Activated naive CD4-positive, alpha-beta T cell (primary cell): ENCODE measurements at places on chromosomes 1 and 21.

DNA sequence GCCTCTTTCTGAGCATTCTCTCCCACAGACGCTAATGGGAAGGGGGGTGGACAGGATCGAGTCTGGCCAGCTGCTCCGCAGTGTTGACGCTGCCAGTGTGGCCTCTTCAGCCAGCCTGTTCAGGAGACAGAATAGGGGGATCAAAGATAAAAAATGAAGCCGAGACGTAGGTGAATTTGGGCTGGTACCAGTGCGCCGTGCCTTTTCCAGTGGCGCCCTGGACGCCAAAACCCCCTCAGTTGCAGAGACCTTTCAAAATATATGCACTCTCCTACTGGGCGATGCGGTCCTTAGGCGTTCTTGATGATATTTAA, 1.1 kb downstream of the TTC3 start:
- DNase-seq = no peak

DNA sequence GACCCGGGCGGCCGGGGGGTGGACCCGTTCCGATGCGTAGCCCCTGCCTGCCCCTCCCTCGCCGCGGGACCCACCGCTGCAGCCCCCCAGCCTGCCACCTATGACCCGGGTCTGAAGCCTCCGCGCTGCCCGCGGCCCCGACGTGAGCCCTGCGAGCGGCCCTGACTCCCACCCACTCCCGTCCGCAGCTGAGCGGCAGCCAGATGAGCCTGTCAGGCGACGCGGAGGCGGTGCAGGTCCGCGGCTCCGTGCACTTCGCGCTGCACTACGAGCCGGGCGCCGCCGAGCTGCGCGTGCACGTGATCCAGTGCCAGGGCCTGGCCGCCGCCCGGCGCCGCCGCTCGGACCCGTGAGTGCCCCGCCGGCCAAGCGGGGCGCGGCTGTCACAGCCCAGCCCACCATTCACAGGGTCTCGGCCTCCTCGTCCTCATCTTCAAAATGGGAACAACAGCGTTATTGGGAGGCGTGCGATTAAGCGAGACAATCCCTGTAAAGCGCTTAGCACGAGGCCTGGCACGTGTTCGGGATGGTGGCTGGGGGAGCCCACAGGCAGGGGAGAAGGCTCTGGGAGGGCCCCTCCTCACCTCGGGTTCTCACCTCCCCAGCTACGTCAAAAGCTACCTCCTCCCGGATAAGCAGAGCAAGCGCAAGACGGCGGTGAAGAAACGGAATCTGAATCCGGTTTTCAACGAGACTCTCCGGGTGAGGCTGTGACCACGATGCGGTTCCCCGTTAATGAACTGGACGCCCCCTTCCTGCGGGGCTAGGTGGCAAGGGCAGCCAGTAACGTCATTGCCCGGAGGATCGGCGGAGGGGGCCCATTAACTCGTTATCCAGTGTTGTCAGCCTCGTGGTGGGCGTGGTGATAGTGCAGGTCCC, 8.2 kb downstream of the SYTL1 start:
- no peak for DNase-seq

DNA sequence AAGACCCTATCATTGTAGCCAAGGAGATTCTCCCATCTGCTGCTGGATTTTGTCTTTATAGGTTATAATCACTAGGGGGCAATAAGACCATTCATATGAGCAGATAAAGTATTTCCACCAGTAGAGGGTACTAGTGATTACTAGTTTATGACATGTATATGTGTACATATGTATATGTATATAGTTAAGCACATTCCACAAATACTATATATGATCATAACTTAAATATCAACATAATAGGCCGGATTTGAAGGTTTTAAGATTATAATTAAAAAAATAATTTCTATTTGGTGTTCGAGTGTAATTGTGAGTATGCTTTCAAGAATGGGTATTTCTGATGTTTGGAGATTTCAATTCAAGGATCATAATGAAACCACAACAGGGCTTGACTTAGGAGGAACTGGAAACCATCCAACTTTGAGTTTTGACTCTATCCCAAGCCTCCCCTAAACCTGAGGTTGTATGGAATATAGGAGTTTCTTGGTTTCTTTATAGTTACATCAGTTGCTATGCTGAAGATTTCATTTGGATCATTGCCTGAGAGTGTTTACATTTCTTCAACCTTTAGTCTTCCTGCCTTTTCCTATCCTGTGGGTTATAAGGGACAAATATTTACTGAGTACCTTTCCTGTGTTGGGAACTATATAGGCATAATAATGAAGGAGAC, 16.9 kb downstream of the TCEANC2 start:
- no peak for DNase-seq

GRCh38 chr1:3718764-3719163, 33.5 kb upstream of the CCDC27 start:
- no peak for DNase-seq

DNA sequence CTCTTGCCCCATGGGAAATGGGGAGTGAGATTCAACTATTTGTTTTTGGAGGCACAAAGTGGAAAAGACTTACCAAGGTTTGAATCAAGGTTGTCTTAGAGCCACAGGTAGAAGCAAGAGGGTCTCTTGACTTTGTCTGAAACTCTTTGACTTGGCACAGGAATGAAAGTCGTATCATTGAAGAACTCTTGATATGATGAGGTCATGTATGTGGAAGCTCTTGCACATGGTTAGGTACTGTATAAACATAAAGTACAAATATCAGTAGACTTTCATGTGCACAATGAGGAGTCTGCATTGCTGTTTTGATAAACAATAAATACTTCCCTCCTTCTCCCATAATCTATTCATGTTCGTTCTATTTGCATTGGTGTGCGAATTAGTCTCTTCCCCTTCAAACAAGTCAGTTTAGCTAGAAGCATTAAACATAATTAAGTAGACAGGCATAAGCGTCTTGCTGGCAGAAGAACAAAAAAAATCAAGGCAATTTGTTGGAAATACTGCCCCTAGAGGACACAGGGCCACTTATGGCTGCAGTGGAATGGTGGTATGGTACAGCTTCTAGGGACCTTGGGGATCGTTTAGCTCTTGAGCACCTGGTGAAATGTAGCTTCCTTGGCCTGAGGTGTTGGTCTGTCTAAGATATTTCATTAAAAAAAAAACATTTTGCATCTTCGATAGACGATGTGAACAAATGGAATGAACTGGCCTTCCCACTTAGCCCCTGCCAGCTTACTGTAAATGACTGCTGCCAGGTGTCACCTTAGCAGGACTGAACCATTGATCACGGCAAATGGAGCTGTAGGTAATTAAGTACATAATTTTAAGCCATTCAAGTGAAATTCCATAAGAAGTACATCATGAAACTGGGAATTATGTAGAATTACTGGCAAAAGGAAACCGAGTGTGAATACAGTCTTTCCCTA, 218.0 kb upstream of the GALNT2 start:
- DNase-seq = no peak

- no peak for DNase-seq
Observed at GRCh38 chr1:241749945-241750695, 97.9 kb upstream of the EXO1 start.

DNA sequence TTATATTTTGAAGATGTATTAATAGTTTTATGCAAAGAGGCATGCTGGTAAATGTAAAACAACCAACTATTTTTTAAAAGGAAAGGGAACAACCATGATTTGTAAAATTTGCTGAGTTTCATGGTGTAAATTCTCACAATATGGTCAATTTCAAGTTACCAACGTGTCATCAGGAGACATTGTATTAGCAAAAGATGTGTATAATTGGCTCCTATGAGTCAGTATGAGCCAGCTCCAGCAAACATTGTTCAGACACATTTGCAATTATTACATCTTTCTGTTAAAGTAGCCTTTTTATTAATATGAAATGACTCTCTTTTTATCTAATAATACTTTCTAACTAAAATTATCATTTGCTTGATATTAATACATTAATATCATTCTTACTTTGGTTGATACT, 15.3 kb downstream of the CFH start:
- DNase-seq = no peak

DNA sequence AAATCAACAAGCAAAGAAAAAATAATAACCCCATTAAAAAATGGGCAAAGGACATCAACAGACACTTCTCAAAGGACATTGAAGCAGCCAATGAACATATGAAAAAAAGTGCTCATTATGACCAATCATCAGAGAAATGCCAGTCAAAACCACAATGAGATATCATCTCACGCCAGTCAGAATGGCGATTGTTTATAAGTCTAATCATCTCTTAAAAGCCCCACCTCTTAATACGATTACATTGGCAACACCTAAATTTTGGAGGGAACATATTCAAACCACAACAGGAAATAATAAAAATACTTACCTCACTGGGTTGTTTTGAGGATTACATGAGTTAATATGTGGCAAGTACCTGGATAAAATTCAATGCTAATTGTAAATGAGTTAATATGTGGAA, 57.1 kb upstream of the PLPPR4 start:
- DNase-seq = no peak

- no peak for DNase-seq
Observed at GRCh38 chr1:94866164-94866807, 46.1 kb downstream of the SLC44A3 start.

- DNase-seq = no peak
Observed at GRCh38 chr1:156160743-156161171, 7.4 kb downstream of the SEMA4A start.

DNA sequence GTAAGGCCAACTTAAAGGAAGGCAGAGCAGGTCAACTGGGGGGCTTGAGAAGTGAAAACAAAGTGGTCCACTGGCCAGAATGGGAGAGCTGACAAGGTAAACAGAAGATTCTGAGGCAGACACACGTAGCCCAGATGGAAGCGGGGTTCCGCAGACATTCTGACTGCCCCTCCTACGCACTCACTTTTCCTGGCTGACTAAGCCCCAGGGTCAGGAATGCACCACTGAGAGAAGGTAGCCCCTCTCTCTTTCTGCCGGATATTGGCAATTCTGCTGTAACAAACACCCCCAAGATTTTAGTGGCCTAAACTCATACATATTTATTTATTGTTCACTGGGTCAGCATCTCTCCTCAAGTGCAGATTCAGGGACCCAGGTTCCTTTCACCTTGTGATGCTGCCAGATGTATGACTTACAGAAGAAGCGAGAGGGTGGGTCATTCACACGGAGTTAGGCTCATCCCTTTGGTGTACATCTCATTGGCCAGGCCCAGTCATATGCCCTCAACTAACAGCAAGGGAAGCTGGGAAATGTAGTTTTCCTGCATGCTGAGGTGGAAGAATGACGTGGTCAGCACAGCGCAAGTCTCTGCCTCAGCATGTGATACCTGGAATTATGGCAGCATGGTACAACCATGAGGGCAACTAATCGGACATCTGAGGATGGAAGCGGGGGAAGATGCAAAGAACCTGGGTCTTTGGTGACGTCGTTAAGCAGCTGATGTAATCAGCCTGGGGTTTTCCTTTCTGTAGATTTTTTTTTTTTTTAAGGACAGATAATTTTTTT, 43.4 kb upstream of the MRPS6 start:
- no peak for DNase-seq

DNA sequence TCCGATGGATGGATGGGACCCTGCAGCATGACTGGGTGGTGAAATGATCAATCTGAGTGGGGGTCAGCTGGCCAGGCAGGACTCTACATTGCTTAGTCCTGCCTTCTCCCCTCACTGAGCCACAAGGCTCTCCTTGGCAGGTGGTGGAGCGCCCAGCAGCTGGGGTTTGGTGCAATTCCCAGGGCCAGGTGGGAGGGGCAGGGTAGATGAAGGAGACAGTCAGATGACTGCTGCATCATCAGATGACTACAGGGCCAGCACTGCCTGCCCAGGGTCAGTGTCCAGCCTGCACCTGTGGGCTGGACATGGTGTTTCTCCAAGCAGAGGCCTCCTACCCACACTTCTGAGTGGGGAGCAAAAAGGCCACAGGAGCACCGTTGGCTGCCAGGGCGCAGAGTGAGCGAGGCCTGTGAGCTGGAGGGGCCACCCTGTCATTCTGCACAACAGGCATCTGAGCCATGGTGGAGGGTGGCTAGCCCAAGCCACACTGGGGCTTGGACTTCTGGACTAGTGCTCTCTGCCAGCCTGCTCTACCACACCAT, 103.9 kb upstream of the EDN2 start:
- no peak for DNase-seq

DNA sequence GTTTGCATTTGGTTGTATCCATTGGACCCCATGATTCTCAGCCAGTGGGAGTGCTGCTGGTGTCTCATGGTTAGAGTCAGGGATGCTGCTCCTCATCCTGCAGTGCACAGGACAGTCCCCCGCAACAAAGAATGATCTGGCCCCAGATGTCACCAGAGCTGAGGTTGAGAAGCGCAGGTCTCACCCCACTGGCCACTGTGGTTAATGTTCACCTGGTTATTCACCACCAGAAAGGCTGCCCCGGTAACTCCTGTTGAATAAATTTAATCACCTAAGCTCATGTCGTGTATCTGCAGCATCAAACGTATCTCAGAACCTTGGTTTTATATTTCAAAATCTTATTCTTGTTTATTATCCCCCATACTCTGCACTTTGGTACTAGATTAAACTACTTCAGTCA, 75.8 kb downstream of the ATP5PO start:
- no peak for DNase-seq

DNA sequence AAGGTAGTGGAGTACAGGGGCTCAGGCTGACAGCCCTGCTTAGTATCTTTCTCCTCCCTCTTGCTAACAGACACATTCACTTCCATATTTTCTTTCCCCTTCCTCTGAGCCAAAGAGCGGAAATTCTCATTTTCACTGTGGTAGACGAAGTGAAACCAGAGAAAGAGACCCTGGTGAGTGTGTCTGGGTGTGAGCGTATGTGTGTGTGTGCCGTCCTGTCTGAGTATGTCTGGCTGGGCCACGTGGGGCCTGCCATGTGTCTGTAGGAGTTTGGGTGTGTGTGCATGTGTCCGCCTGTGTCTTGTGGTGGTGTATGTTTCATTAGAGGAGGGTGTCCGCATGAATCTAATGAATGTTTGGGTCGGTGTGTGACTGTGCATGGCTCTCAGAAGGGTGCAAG, 1.7 kb downstream of the COL8A2 start:
- DNase-seq = no peak

DNA sequence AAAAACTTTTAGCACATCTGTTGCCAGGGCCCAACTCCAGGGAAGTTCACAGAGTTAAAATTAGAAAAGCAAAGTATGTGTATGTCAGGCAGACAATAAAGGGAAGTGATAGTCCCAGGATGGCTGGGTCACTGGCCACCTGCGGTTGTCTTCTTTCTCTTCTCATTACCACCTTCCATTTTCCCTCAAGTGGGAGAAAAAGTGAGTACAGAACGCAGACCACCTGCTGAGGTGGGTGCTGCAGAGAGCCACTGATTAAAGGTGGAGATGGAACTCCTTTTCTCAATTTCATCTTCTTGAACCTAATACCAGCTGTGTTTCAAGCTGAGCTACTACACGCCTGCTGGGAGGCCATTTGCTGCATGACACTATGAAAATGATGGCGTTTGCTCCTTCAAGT, 88.8 kb upstream of the PDE4B start:
- no peak for DNase-seq

GRCh38 chr1:231329483-231329882, 8.2 kb downstream of the EXOC8 start:
- no peak for DNase-seq

- no peak for DNase-seq
Observed at GRCh38 chr1:107414550-107414949, 273.7 kb downstream of the NTNG1 start.

DNA sequence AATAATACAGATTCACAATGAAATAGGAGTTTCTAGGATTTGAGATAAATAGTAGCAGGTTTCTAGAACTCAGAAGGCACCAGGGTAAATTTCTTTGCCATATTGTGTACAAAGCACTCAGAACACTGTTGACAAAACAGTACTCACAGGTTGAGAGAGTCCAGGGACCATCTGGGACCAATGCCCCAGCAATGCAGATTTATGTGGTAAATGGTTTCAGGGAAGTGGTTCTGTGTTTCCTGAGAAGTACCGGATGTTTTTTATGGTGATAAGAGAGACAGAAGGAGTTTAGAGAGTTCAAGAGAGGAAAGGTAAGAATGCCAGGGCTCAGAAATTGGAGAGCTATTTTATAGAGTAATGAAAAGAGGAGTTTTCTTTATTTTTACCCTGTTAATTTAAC, 29.6 kb upstream of the DIPK1A start:
- no peak for DNase-seq
